Activated effector memory CD4-positive, alpha-beta T cell treated with Interleukin-2 at 50 U/mL for 16 hours (primary cell): ENCODE measurements at places on chromosomes 5 and 9.

- no peak for DNase-seq
Observed at GRCh38 chr5:165521816-165522610, 2016.6 kb downstream of the MAT2B start.

GRCh38 chr5:65832603-65833228 lies 93.7 kb upstream of the ERBIN start:
- no peak for DNase-seq

GRCh38 chr5:33701251-33701650 lies 190.5 kb downstream of the ADAMTS12 start:
- DNase-seq, result no peak

GRCh38 chr5:135591277-135591676 lies 12.5 kb upstream of the CXCL14 start:
- DNase-seq, result no peak

- no peak for DNase-seq
Observed at GRCh38 chr9:109883623-109884022, 103.6 kb downstream of the PALM2AKAP2 start.

- DNase-seq, result no peak
Observed at GRCh38 chr9:114880291-114880745, 50.1 kb downstream of the TNFSF8 start.

DNA sequence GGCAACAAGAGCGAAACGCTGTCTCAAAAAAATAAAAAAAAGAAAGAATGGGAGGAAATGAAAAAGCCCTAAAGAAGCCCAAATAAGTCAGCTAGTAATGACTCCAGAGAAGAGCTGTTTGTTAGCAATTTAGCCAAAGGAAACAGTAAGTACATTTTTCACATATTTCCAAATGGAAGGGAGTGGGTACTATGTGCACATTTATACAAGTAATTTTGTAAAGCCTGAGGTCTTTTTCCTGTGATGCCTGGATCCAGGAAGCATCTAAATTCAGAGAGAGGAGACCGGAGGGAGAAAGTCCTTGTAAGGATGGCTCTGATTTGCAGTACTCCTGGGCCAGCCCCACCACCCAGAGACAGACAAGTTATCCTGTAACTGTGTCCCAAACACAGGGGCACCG lies 14.7 kb downstream of the FBP1 start:
- no peak for DNase-seq

DNA sequence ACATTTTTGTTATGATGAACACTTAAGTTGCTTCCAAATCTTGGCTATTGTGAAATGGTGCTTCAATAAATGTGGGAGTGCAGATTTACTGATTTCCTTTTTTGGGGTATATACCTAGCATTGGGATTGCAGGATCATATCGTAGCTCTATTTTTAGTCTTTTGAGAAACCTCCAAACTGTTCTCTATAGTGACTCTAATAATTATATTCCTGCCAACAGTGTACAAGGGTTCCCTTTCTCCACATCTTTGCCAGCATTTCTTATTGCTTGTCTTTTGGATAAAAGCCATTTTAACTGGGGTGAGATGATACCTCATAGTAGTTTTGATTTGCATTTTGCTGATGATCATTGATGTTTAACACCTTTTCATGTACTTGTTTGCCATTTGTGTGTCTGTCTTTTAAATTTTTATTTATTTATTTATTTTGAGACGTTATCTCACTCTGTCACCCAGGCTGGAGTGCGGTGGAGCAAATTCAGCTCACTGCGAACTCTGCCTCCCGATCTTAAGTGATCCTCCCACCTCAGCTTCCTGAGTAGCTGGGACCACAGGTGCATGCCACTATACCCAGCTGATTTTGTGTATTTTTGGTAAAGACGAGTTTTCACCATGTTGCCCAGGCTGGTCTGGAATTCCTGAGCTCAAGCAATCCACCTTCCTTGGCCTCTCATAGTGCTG lies 59.0 kb downstream of the UNC13B start:
- no peak for DNase-seq

DNA sequence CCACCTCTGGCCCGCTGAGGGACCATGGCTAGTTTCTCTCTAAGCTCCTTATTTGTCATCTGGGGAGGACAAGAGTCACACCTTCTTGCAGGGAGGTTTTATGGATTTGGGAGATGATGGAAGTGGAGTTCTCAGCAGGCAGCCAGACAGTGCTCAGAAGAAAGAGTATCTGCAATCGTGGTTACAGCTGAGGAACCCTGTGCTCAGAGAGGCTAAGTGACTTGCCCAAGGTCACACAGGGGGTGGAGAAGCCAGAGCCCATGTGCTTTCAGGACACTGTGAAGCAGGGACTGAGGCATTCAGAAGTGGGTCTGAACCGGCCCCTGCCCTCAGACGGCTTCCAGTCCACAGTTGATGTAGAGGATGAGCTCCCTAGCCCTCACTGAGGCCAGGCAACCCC lies 10.8 kb downstream of the PRRX2 start:
- DNase-seq, result no peak

- no peak for DNase-seq
Observed at GRCh38 chr5:76801159-76801802, 17.5 kb upstream of the F2RL1 start.

DNA sequence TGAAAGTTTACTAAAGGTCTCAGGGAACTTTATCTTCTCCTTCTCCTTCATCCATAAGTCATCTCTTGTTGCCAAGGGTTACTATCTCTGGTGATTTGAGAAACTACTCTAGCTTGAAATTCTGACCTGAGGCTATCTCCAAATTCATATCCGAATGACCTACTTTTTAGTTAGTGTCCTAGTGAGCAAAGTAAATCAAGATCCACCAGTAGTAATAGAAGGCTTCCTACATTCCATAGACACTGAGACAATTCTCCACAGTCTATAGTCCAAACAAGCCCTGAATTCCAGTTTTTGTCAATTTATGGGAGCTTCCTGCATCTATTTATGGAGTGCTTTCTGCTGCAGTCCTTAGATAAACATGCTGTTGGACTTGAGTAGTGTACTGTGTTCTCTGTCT lies 5.0 kb downstream of the IL7R start:
- no peak for DNase-seq

GRCh38 chr9:88017096-88017495 lies 42.8 kb upstream of the CDK20 start:
- no peak for DNase-seq

- no peak for DNase-seq
Observed at GRCh38 chr5:52922384-52922783, 66.8 kb upstream of the ITGA2 start.

- no peak for DNase-seq
Observed at GRCh38 chr5:177306674-177307543, 3.3 kb downstream of the PRELID1 start.

DNA sequence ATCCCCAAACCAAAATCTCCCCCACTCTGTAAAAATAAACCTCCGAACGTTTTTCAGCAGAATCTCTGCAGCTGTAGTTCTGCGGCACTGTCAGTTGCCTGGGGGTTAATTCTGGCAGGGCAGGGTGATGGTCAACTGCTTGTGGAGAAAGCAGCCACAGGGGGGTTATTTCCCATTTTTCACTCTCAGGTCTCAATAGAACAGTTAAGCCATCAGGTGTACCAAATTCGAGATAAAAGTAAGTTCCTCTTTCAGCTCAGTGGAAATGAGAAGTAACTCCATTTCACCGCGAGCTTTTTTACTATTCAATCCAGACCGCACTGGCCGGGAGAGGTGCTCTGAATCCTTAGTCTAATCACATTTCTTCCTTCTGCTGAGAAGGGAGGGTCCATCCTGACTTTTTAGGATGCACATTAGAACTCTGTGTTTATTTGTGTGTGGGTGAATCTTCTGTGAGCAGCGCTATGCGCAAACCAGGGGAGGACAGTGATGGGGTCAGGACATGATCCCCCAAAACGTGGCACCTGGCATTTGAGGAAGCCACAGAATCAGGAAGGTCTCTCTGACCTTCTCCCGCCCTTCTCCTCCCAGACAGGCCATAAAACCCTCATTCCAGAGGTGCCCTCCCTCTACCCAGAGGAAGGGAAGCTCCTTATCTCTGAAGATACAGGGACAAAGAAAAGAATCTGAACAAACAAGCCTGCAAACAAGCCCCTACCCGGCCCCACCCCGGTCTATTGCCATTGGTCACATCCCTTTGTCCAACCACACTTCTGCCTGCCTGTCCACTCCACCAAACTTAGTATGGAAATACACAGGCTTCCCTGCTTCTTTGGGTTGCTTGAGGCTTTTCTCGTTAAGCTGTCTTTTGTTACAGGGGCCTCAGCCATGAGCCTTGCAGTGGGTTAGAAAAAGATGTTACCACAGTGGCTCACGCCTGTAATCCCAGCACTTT lies 229.0 kb downstream of the ROR2 start:
- DNase-seq, result no peak

- DNase-seq, result no peak
Observed at GRCh38 chr5:15571081-15571480, 71.1 kb downstream of the FBXL7 start.

GRCh38 chr9:133793471-133793870 lies 55.3 kb upstream of the SARDH start:
- no peak for DNase-seq

- no peak for DNase-seq
Observed at GRCh38 chr5:107766972-107767371, 96.2 kb upstream of the EFNA5 start.

DNA sequence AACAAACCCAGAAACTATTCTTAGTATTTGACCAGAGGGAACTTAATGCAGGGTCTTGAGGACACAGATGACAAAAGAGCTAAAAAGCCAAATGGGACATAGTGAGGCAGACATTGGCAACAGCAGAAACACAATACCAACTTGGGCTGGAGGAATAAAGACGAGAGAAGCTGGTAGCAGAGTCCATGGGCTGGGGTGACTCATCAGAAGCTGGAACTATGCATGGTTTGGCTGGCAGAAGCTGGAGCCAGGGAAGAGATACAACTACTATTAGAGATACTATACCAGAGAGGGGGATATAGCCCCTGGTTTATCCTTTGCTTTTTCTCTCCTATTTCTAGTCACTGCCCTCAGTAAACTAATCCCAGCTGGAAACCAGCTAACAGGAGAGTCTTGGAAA lies 29.2 kb upstream of the DPYSL3 start:
- no peak for DNase-seq

DNA sequence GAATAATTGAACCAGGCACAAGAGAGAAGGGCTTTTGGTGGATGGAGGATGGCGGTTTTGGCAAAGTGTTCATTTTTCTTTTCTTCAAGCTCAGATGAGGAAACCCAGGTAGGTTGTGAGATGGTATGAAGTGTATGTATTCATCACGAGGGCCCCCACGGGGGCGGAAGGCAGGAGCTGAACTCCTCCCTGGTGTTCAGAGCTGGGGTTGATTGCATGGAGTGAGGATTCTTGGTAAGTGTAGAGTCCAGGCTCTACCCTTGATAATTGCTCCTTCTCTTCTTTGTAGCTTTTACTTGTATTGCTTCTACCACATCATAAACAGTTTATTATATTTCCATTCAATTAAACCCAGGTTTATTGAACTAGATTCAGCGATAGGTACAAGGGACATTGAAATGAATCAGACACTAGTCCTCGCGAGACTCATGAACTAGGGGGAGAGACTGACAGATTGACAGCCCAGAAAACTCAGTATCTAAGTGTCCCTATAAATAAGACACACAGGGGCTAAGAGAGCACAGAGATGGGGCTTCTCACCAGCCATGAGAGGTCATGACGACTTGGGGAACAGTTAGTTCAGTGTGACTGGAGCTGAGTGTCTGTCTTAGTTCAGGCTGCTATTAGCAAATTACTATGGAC lies 116.7 kb upstream of the KLF4 start:
- no peak for DNase-seq

DNA sequence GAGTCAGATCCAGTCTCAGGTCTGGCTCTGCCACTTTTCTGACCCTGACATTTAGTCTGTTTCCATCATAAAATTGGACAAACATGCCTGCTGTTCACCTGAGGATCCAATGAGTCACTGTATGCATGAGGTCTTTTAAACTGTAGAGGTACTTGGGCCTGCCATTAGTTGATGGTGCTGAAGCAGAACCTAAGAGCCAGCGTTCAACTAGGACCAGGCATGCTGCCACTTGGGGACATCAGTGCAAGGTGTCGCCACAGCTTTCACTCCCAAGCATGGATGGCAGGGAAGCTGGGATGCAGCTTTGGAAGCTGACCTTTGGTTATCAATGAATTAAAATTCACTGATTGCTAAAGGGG lies 37.1 kb downstream of the NEUROG1 start:
- no peak for DNase-seq

GRCh38 chr5:142726188-142726731 lies 40.4 kb upstream of the FGF1 start:
- DNase-seq, result no peak

GRCh38 chr5:95422838-95423237 lies 31.7 kb downstream of the FAM81B start:
- no peak for DNase-seq
